ENCODE measurements at places on chromosomes 16 and 17. TPM values are rescaled to one million over a fixed set of nuclear protein-coding genes. Genes with fewer than 3 reads are reported as not detected.

DNA sequence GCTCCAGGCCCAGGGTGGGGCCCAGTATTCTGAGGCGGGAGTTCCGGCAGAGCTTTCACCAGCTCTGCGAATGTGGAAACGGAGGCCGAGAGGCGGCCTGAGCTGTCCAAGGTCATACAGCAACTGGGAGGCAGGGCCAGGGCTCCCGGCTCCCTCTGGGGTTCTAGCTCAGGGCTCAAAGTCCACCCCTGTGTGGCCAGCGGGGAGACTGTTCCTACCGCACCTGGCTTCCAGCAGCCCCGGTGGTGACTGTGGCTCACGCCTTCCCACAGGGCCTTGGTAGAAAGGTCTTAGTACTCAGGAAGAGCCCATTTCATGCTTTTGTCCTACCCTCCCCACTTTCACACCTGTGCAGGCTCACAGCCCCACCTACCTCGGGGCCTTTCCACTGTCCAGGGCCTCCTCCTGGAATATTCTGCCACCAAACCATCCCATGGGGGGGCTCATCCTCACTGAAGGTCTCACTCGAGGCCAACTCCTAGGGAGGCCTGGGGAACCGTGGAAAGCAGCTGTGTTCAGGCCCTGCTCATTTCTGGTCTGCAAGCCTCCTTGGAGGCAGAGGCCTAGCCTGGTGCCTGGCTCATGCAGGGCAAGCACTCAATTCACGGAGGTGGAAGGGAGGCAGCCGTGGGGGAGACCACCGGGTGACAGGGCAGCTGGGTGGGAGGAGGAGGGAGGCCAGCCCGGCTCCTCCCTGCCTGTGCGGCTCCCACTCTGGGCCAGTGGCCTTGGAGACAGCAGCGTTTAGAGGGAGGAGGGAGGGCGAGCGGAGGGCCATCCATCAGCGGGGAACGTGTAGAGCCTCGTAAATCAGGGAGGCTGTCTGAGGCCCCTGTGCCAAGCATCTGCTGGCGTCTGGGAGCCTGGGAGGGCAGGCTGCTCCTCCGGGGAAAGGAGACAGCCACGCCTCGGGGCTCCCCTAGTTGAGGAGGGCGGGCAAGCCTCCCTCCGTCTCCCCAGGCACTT, 12.7 kb upstream of the DOC2B start:
- peak; percentile 48 for DNase-seq

GRAPL gene
- total RNA-seq, result 2.7 TPM

RNF222 gene
- total RNA-seq, result not detected

GRCh38 chr17:7713782-7714181, 3.8 kb upstream of the DNAH2 start:
- no peak for DNase-seq

DNA sequence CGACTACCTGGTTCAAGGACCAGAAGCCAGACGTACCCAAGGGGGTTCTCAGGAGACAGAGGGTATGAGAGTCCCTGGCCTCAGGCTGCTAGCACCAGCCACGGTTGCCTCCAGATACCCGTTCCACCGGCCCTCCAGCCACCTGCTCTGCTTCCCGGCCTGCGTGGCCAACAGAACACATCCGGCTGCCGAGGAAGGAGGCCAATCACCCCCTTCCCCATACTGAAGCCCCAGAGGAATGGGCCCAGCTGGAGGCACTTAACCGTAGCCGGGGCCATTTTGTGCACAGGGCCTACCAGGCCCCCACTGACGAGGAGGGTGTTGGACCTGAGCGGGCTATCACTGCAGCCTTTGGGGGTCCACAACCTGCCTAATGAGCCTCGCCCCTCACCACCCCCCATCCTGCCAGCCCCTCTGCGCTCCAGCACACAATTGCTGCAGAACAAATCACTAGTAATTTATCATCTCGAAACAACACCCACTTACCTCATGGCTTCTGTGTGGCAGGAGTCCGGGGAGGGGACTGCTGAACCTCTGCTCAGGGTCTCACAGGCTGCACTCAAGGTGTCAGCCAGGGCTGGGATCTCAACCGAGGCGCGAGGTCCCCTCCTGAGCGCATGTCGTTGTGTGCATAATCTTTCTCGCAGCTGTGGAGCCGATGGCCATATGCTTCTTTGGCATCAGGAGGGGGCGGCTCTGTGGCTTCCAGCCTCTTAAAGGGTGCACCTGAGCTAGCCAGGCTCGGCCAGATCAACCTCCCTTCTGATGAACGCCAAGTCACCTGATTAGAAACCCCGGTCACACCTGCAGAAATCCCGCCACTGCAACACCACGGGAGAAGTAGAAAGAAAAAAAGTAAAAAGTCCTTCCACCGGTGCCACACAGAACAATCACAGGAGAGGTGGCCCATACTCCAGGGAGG, 10.1 kb upstream of the KREMEN2 start:
- no peak for DNase-seq

SDR42E1 gene
- total RNA-seq, result 0.35 TPM

- no peak for DNase-seq
These were observed 25.6 kb upstream of the NPTX1 start for GRCh38 chr17:80501741-80502577.

TEX19 gene
- not detected for total RNA-seq

DNA sequence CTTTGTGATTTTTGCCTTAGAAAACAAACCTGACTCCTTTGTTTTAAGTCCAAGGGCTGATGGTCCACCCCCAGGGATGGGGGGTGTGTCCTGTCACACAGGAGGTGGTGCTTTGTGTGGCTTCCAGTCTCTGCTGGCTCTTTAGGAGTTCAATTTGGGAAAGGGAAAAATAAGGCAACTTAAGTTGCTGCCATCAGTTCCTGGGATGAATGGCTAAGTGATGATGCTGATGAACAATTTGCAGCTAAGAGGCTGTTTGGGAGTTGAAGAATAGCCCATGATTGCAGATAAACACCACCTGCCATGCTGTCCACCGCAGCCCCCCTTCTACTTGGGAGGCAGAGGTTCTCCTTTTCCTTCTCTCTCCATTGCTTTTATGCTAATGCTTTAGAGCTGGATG, 40.2 kb downstream of the ARL4D start:
- DNase-seq, result no peak

- no peak for DNase-seq
These were observed 100.2 kb downstream of the KATNIP start for GRCh38 chr16:27650073-27650701.

DNA sequence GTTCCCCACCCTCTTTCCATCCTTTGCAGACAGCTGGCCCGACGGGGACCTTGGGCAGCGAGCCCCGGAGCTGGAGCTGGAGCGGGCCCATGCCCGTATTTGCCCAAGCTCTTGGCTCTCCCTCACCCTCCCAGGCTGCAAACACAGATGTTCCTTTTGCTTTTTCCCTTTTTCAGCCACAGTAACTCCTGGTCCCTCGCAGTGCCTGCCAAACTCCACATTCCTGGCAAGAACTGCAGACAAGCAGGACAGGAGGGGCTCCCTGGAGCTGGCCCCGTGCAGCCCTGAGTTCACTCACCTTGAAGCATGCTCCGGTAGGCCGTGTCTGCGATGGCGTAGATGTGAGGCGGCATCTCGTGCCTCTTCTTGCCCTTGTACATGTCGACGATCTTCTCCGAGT, 33.9 kb downstream of the MYH11 start:
- DNase-seq, result no peak

DNA sequence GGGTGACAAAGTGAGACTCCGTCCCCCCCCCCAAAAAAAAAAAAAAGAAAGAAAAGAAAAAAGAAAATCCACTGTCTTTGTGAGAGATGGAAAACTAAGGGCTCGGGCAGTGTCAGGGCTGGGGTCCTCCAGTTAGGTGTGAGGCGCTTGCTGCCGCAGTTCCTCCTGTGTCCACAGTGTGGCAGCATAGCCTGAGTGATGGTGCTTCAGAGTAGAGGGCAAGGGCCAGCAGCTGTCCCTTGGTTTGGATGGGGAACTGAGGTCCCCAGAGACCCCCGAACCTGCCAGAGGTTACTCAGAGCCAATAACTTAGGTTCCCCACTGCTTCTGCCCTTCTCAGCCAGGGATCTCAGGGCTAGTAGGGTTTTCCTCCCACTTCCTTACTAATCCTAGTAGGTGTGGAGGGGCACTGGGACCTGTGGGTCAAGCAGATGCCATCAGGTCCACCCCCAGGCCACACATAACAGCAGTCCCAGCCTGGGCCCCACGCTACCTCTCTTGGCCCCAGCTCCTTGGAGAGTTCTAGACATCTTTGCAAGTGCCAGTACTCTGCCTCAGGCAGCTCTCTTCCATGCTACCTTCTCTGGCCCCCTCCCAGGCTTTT, 7.9 kb upstream of the LLGL1 start:
- peak; percentile 49 for DNase-seq

TEX14 gene
- 0.20 TPM for total RNA-seq

Measured in mesothelial cell of epicardium (in vitro differentiated cells).